ENCODE measurements at places on chromosomes 16 and 17. TPM values are rescaled to one million over a fixed set of nuclear protein-coding genes. Genes with fewer than 3 reads are reported as not detected.
A peak's percentile ranks its signal among the peaks of the same experiment; 100 is the strongest.

Gene TOX3
- not detected for total RNA-seq

Gene CA5A
- total RNA-seq: not detected

Gene ESRP2
- under 0.01 TPM for total RNA-seq

- peak; percentile 52 for DNase-seq
- H3K36me3 ChIP-seq: peaks cover 12% of the 10 kb centered on the region
- no peaks in the 10 kb centered on the region for H3K4me1 ChIP-seq
- no peak overlapping the region for H3K4me3 ChIP-seq
- H3K27me3 ChIP-seq: no peaks in the 10 kb centered on the region
Measured at GRCh38 chr16:85683363-85683762, 5.4 kb downstream of the GINS2 start.

DNA sequence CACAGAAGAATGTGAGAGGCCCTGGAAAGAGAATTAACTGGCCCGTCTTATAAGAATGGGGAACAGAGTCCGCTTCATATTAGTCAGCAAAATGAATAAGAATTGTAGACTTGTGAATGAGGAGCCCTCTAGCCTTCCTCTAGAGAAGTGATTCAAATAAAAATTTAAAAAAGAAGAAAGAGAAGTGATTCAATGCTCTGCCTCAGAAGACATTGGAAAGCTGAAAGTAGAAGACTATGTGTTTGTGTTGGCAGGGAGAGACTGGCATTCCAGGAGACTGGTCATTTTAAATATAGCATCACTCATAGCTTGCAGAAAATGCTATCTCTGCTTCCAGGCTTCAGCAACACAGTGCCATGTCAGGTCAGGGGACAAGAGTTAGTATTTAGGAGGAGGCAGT is 190.6 kb upstream of the HS3ST3A1 start:
- H3K27ac ChIP-seq: no peak overlapping the region
- peak; percentile 90 for DNase-seq
- peaks cover 5% of the 10 kb centered on the region for H3K4me1 ChIP-seq
- no peaks in the 10 kb centered on the region for H3K27me3 ChIP-seq

GRCh38 chr17:49360796-49361128 is 1.3 kb downstream of the ZNF652 start:
- H3K36me3 ChIP-seq: no peaks in the 10 kb centered on the region
- no peak for DNase-seq
- H3K27ac ChIP-seq: peak overlapping the region; percentile 53
- peaks cover 34% of the 10 kb centered on the region for H3K4me1 ChIP-seq

DNA sequence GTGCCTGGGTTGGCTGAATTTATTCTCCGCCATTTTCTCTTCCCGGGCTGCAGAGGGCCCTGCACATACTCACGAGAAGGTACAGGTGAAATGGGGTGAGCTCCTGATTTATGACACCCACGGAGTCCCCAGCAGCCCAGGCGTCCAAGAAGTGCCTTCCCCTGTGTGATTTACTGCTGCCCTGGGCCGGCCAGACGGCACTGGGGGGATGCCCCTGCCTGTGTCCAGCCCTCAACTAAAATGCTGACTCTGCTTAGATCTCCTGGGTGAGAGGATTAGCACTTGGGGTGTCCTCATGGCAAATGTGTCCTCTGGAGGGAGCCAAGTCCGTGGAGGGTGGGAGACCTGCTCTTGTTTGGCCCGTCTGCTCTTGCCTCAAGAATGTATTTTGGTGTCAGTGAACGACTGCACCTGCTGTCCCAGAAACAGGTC is 132.4 kb downstream of the MAF start:
- H3K4me3 ChIP-seq: no peak overlapping the region

Measured in osteoblast (primary cell).